Gastroesophageal sphincter (tissue), 4 donors: ENCODE measurements at places on chromosomes 16 and 17.

GRCh38 chr17:31510308-31511194 is 119.1 kb downstream of the RAB11FIP4 start:
- no peaks in the 10 kb centered on the region for H3K4me1 ChIP-seq
- ATAC-seq, result no peak
- H3K4me3 ChIP-seq, result no peak overlapping the region
- H3K27me3 ChIP-seq, result peaks cover 7% of the 10 kb centered on the region
- no peak overlapping the region for H3K27ac ChIP-seq
- no peaks in the 10 kb centered on the region for H3K36me3 ChIP-seq

DNA sequence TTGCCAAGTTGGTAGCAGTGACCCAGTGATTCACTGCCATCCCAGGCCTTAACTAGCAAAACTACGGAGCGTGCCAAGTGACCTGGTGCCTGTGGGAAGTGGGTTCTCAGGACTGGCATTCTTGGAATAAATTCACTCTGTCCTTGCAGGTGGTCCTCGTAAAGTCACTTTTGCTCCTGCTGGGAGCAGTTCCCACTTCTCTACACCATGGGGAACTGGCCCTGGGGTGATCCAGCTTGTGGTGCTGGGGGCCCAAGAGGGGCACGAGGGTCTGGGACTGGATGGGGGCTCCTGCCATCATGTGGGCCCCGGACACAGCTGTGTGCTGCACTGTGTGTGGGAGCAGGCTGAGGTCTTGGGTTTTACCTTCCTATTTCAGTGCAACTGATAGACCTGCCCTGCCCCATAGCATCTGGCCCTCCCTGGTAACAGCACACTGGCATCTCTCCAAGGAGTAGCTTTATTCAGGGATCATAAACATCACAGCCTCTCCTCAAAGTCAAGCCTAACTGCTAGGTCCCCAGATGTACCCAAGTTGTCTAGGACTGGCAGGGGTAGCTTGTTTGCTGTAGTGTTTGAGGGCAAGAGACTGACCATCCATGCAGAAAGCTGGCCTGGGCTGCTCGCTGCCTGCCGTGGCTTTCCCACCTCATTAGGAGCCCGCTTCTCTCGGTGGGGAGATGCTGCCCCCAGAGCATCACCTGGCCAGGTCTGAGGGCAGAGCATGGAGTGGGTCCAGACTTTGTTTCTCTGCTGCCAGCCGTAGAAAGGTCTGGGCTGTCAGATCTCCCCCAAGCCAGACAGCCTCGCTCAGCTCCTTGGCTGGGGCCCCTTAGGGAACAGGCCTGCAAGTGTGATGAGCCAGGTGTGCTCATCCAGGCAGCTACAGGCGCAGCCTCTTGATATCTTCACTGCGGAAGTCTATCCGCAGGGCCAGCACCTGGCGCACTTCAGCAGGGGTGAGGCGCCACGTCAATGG is 26.0 kb downstream of the FCSK start:
- no peak overlapping the region for H3K27ac ChIP-seq
- no peak overlapping the region for H3K4me3 ChIP-seq
- H3K36me3 ChIP-seq, result no peaks in the 10 kb centered on the region
- no peaks in the 10 kb centered on the region for H3K27me3 ChIP-seq

DNA sequence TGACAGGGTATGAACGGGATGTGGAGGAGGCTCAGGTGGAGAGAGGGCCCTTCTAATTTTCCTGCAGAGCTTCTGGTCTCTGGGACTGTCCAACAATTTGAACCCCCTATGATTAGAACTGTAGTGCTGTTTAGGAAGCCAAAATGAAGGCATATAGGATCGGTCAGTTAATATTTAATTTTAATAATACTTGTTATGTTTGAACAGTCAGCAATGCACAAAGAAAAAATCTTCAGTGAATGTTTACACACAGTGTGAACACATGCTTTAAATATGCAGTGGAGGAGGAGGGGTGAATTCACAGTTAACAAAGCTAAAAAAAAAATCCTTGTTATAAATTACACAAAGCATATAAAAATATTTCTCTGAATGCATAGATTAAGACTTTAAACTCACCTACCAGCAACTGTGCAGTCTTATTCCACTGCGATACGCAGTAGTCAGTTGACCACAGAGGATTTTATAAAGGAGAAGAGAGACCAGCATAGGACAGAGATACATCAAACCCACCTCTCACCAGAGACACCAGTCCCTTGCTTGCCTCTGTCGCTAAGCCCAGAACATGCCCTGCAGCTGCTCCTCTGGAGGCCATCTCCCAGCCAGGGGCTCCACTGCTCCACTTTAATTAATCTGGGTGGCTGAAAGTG is 14.6 kb downstream of the ANKRD40 start:
- H3K4me1 ChIP-seq, result no peaks in the 10 kb centered on the region
- H3K36me3 ChIP-seq, result peaks cover 10% of the 10 kb centered on the region
- H3K27ac ChIP-seq, result peak overlapping the region; percentile 65
- no peak overlapping the region for H3K4me3 ChIP-seq
- no peaks in the 10 kb centered on the region for H3K27me3 ChIP-seq
- ATAC-seq, result no peak

GRCh38 chr17:13265311-13265710 is 247.5 kb upstream of the ELAC2 start:
- H3K4me3 ChIP-seq, result no peak overlapping the region
- peaks cover 14% of the 10 kb centered on the region for H3K27me3 ChIP-seq
- no peak overlapping the region for H3K27ac ChIP-seq
- ATAC-seq, result no peak
- H3K4me1 ChIP-seq, result no peaks in the 10 kb centered on the region
- H3K36me3 ChIP-seq, result no peaks in the 10 kb centered on the region

- H3K4me3 ChIP-seq, result no peak overlapping the region
- no peaks in the 10 kb centered on the region for H3K4me1 ChIP-seq
- H3K36me3 ChIP-seq, result no peaks in the 10 kb centered on the region
- no peak overlapping the region for H3K27ac ChIP-seq
Observed at GRCh38 chr17:41452281-41452680, 11.5 kb upstream of the KRT38 start.

- ATAC-seq, result no peak
- H3K4me3 ChIP-seq, result no peak overlapping the region
- H3K4me1 ChIP-seq, result peaks cover 60% of the 10 kb centered on the region
- H3K27ac ChIP-seq, result no peak overlapping the region
Observed at GRCh38 chr16:81456523-81457325, 12.1 kb downstream of the CMIP start.

- no peaks in the 10 kb centered on the region for H3K36me3 ChIP-seq
- no peak for ATAC-seq
- peaks cover 24% of the 10 kb centered on the region for H3K4me1 ChIP-seq
- no peak overlapping the region for H3K4me3 ChIP-seq
Observed at GRCh38 chr16:58461056-58461455, 38.9 kb upstream of the NDRG4 start.

GRCh38 chr16:11946433-11946832 is 4.6 kb upstream of the NPIPB2 start:
- H3K27ac ChIP-seq, result no peak overlapping the region
- H3K27me3 ChIP-seq, result no peaks in the 10 kb centered on the region
- no peak for ATAC-seq
- H3K4me3 ChIP-seq, result no peak overlapping the region
- no peaks in the 10 kb centered on the region for H3K36me3 ChIP-seq
- no peaks in the 10 kb centered on the region for H3K4me1 ChIP-seq
